ENCODE measurements at places on chromosomes 3 and 15.

- DNase-seq, result no peak
These were observed 30.9 kb upstream of the MRPS22 start for GRCh38 chr3:139312959-139313358.

DNA sequence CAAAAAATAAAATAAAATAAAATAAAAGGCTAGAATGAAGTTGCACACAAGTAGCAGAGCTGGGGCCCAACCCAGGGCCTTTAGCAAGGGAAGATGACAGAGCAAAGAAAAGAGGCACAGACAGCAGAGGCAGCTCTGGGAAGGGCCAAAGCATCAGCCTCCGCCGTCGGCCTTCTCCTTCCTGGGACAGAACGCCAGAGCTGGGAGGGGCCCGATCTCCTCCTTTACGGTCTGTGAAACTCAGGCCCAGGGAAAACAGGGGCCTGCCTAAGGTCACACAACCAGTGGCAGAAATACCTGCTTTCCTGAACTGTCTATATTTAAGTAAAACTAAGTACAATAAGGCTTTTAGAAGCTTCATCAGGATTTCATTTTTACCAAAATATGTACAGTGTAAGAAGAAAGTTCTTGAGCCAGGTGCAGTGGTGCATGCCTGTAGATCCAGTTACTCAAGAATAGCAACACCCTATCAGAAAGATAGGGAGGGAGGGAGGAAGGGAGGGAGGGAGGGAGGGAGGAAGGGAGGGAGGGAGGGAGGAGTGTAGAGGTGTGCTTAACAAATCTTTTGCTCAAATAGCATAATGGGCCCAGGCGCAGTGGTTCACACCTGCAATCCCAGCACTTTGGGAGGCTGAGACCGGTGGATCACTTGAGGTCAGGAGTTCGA lies 43.0 kb upstream of the MUC4 start:
- no peak for DNase-seq

DNA sequence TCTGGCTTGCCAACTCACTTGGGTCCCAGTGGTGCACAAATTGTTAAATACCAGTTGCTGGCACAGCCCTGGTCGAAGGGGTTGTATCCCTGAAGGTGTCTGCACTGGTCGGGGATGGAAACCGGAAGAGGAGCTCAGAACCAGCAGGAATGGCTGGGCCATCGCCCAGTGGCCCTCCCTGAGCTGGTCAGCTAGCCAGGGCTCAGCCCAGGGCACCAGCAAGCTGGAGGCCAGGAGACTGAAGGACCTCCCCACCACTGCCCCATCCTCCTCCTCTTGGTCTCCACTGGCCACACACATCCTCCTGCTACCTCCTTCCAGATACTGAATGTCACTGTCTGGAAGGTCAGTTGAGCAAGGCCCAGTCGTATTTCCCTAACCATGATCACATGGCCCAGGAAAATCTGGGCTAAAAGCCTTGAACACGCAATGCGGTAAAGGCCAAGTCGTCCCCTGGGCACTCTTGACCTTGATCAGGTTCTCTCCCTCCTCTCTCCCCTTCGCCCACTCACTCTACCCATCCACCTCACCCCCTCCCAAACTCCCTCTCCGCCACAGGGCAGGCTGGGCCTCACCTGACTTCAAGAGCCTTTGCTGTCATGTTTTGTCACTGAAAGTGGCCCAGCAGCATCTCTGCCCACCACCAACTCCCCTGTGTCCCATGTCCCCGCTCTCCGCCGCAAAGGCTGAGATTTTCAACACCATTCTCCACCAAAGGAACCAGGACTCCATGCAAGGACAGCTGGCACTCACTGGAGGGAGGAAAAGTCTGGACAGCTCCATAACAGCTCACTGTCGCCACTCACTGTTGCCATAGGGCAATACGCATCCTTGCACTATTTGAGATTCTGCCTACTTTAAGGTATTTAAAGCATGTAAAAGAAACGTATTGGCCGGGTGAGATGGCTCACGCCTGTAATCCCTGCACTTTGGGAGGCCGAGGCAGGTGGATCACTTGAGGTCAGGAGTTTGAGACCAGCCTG lies 12.1 kb downstream of the ZDHHC19 start:
- DNase-seq, result no peak

DNA sequence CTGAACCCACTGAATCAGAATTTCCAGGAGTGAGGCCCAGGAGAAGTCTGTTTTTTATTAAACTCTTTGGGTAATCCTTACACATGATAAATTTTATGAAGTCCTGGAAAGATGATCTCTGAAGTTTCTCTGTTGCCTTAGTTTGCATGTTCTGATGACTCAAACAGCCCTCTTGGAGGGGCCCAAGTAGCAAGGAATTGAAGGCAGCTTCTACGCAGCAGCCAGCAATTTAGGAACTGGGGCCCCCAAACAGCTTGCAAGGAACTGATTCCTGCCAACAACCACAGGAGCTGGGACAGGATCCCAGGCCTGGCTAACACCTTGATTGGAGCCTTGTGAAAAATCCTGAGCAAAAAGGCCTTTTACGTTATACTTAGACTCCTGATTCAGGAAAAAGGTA lies 5.4 kb upstream of the ACP3 start:
- DNase-seq, result no peak

- DNase-seq, result no peak
These were observed 12.1 kb downstream of the CHRNA7 start for GRCh38 chr15:32042269-32042972.

DNA sequence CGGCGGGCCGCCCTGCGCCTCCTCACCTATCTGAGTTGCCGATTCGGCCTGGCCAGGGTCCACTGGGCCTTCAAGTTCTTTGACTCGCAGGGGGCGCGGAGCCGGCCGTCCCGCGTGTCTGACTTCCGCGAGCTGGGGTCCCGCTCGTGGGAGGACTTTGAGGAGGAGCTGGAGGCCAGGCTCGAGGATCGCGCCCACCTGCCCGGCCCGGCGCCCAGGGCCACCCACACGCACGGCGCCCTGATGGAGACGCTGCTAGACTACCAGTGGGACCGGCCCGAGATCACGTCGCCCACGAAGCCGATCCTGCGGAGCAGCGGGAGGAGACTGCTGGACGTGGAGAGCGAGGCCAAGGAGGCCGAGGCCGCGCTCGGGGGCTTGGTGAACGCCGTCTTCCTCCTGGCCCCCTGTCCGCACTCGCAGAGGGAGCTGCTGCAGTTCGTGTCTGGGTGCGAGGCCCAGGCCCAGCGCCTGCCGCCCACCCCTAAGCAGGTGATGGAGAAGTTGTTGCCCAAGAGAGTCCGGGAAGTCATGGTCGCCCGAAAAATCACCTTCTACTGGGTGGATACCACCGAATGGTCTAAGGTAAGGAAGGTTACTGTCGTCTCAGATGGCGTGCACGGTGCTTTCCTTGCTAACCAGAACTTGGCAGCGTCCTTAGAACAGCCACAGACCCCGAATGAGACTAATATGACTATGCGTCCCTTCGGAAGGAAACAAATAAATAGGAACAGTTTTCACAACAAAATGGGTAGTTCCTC lies 567 bp downstream of the TICRR start:
- DNase-seq, result no peak

DNA sequence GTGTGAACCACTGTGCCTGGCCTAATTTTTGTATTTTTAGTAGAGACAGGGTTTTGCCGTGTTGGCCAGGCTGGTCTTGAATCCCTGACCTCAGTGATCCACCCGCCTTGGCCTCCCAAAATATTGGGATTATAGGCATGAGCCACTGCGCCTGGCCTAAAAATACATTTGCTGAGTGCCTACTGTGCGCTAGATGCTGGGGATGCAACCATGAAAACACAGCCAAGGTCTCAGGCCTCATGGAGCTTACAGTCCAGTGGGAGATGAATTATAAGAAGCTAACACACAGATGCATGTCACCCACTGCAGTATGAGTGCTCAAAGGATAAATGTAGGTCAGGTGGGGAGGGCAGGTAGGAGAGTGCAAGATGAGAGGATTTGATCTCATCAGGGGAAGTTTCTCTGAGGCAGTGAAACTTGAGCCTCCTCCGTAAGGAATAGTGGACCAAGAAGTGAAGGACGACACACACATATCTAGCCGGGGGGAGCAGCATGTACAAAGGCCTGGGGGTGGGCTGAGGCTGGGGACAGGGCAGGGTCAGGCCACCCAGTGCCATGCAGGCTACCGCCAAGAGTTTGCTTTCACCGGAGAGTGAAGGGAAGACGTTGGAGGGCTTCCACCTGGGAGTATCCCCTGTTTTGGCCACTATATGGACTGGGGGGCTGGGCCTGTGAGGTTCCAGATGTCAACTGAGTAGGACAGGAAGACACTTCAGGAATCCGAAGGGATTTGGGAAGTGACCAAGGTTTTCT lies 24.3 kb downstream of the IRAK2 start:
- DNase-seq, result no peak

- no peak for DNase-seq
These were observed 1.0 kb downstream of the PAK2 start for GRCh38 chr3:196740481-196741248.

DNA sequence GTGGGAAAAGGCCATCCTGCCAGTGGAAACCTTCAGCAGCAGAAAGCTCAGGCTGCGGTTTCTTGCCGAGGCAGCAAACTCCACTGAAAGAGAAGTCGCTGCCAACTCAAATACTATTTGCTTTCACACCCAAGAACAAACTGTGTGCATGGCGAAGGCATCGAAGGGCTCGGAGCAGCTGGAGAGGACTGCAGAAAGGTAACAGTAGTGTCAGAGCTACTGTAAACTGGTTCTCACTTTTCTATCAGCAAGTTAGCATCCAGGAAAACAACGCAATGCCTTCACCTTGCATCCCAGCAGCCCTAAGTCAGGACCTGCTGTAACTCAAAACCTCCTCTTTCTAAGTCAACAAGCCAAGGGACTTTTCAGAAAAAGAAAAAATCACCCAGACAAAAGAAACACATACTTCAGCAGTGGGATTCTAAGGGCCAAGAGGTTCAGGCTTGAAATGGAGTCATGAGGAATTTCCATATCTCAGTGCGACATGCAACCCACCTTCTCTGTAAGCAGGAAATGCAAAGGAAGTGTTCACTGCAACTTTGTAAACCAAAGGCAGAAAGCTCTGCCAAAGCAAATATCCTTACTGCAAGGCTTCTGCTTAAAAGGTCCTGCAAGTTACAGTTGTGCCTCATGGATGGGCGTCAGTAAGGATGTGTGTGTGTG lies 193.5 kb downstream of the FOXP1 start:
- no peak for DNase-seq

- DNase-seq, result no peak
These were observed 187.2 kb downstream of the CADPS start for GRCh38 chr3:62688050-62688449.

DNA sequence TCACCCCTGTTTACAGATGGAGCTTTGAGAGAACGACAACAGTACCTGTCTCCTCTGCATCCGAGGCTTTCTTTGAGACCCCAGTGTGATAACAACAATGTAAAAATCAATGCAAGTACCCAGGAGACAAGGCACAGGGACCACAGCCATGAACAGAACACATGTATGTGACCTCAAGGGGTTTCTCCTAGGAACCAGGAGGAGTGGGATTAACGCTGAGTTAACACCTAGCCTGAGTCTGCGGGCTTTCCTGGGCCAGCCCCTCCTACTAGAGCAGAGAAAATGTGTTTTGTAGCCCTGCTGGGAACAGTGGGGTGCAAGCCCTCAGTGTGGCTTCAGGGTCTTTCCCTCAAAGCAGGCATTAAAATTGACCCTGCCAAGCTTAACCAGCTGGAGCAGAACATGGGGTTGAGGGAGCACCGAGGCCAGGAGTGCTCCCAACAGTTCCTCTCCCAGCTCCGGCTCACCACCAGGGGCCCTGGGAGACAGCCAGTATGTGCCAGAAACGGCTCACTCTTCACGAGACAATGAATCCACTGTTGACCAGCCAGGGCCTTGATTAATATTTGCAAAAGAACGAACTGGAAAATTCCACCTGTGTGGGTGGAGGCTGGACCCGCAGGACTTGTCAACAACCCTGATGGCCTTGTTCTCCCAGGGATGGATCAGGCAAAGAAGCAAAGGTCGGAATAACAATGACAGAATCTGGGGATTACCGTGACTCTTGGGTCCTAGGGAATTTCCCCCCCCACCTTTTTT lies 3.6 kb downstream of the CHDH start:
- no peak for DNase-seq

- DNase-seq, result no peak
These were observed 326.1 kb downstream of the UNC13C start for GRCh38 chr15:54304321-54304720.

DNA sequence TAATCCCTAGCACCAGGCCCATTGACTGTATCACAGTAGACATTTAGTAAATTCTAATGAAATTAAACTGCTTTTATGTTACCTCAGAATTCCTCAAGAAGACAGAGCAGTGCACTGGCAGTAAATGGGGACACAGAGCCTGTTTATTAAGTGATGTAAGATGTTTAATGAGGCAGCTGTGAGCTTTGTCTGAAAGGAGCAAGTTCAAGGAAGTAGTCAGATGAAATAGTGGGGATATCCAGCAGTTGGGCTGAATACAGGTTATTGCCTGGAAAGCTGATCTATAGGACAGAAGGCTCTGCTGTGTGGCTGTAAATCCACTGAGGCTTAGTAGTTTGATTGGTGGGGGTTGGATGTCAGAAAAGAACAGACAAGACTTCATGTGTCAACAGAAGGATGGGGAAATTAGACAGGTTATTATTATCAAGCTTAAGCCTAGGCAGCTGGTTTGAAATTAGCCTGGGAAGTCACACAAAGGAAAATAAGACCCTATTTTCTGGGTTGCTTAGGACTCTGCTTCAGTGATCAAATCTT lies 62.2 kb downstream of the PFN2 start:
- no peak for DNase-seq

- no peak for DNase-seq
These were observed 25.6 kb upstream of the RHO start for GRCh38 chr3:129502641-129503408.

Data from AG04449 (cell line).